ENCODE measurements at places on chromosomes 11 and 22.

DNA sequence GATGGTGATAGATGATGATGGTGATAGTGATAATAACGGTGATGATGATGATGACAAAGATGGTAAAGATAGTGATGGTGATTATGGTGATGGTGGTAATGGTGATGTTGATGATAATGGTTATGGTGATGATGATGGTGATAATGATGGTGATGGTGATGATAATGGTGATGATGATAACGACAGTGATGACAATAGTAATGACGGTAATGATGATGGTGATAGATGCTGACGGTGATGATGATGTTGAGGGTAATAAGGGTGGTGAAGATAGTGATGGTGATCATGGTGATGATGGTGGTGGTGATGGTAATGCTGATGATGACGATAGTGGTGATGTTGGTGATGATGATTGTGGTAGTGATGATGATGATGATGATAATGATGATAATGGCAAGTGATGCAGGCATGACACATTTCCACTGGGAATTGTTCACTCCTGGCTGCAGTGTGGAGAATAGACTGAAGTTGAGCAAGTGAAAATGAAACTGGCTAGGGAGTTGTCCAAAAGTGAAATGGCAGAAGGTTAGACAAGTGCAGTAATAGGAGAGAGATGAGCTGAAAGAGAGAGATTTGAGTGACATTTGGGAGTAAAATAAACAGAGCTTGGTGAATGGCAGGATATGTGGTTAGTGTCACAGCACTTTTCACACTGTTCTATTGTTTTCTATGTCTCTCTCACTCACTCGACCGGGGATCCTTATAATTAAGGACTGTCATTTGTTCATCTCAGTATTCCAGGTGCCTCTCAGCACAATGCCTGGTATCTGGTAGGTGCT, 992.5 kb downstream of the OPCML start:
- DNase-seq = no peak

- no peak for DNase-seq
Observed at GRCh38 chr11:31001427-31001826, 368.1 kb downstream of the DCDC1 start.

DNA sequence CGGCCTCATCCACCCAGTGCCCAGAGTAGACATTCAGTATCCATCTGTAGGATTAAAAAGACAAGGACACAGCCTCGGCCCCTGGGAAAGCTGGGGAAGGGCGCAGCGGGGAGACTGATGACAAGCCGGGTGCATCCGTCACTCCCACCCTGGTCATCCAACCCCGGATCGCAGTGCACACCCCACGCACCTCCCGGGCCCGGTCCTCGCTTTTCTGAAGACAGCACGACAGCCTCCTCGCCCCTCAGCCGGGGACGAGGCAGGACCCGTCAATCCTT, 1.1 kb downstream of the FCHSD2 start:
- DNase-seq = no peak

DNA sequence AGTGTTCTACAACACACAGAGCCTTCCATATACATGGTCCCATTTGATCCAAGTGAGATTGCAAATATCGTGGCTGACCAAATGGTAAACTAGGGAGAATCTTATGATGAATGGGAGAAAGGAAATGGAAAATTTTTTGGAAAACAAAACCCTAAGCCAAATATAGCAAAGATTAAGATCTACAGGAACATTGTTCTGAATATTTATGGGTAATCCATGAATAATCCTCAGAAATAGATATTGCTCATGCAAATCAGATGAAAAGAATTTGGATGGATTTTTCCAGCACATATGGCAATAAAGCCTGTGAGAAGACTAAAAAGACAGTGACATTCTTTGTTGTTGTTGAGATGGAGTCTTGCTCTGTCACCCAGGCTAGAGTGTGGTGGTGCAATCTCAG, 21.7 kb upstream of the PRDM10 start:
- no peak for DNase-seq

DNA sequence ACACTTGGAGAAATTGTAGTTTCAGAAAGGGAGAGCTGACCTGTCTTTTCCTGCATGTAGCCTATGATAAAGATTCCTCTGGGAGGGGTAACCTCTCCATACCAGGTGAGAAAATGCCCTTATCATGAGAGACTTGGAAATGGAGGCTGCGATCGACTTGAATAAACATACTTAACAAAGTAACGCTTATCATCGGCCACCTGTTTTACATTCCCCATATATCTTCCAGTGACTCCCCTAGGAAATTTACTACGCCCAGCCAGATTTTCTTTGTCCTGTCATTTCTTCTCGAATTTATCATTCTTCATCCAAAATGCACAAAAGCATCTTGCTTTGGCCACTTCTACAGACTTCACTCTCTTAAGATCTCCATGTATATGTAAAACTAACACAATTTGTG, 143.5 kb downstream of the CCDC81 start:
- DNase-seq = no peak

DNA sequence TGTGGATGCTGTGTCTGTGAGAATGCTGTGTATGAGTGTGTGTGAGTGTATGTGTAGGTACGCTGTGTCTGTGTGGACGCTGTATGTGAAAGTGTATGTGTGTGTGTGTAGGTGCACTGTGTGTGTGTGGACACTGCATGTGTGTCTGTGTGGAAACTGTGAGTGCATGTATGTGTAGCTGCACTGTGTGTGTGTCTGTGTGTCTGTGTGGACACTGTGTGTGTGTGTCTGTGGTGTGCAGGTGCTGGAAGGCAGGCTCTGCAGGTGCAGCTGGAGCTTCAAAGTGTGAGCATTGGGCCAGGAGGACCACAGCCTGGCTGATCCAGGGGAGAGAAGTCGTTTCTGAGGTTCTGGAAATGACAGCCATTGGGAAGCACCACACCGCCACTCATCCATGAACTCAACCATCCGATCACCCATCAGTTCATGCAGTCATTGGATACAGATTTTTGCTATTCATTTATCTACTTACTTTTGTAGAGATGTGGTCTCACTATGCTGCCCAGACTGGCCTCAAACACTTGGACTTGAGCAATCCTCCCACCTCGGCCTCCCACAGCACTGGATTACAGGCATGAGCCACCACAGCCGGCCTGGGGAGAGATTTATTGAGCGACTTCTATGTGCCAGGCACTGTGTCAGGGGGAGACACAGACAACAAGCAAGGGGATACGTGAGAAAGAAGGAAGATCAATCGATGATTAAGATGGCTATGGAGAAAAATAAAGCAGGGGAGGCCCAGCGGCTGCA, 9.6 kb downstream of the TRPM5 start:
- no peak for DNase-seq

DNA sequence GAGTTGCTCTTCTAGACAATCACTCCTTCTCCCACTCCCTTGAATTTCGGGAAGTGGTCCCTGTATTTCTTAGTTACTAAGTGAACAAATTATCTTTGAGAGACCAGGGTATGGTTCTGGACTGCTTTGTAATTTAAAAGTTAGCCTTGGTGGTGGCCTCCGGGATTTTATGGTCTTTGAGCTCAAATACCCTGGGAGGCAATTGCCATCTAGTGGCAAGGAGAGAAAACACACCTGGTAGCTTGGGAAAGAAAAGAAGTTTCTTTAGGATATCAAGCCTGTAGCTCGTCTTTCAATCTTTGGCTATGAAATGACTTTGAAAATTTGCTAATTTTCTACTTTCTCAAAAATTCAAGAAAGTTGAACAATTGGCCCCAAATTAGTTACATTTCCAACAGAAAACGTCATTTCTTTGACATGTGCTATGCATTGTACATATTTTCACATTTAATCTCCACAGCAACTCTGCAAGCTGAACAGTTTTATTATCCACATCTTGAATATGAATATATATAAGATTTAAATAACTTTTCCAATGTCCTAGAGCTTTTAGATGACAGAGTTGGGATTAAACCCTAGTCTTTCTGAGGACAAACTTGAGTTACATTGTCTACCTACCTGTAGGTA, 39.1 kb downstream of the MMP27 start:
- no peak for DNase-seq

DNA sequence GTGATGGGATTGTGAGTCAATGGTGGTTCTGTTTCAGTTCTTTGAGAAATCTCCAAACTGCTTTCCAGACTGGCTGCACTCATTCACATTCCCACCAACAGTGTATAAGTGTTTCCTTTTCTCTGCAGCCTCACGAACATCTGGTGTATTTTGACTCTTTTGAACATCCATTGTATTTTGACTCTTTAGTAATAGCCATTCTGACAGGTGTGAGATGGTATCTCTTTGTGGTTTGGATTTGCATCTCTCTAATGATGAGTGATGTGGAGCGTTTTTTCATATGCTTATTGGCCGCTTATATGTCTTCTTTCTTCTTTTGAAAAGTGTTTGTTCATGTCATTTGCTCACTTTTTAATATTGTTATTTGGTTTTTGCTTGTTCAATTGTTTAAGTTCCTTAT, 19.4 kb downstream of the NELL1 start:
- no peak for DNase-seq

DNA sequence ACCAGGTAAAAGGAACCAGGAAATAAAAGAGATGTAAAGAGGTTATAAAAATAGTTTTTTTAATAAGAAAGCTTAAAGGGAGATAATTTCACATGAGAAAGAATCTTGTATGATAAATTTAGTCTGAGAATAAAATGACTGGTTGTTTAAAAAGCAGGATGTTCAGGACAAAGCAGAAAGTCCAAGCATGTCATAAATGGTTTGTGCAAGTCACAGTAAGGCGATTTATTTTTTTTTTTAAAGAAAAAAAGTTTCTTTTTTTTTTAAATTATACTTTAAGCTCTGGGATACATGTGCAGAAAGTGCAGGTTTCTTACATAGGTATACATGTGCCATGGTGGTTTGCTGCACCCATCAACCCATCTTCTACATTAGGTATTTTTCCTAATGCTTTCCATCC, 30.8 kb downstream of the GLYATL2 start:
- no peak for DNase-seq

DNA sequence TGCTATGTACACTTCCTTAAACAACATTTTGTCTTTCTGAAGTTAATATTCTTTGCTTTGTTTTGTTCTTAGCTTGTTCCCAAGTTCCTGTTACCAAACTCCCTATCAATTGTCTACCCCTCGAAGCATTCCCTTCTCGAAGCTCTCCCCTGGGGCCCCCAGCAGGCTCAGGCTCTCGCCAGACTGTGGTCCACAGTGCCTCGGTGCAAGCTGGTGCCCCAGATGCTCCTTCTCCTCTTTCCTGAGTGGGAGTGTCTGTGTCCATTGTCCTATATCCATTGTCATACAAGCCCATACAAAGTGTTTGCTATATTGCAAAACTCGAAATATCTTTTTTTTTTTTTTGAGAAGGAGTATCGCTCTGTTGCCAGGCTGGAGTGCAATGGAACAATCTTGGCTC, 51.7 kb upstream of the RTL6 start:
- no peak for DNase-seq

DNA sequence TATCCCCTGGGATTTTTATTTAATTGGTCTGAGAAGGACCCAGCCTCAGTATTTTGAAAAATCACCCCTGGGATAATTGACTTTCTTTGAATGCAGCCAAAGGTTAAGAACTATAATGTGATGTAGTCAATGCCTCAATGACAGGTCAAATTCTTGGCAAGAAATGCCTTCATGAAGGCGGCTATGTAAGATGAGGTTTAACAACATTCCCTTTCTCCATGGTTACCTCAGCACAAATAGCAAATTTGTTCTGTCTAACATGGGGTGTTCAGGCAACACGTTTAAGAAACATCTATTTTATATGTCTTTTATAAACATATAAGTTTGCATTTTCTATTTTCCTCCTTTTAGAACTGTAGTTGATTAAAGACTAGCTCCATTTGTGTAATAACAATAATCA, 5.3 kb downstream of the SLN start:
- DNase-seq = no peak

DNA sequence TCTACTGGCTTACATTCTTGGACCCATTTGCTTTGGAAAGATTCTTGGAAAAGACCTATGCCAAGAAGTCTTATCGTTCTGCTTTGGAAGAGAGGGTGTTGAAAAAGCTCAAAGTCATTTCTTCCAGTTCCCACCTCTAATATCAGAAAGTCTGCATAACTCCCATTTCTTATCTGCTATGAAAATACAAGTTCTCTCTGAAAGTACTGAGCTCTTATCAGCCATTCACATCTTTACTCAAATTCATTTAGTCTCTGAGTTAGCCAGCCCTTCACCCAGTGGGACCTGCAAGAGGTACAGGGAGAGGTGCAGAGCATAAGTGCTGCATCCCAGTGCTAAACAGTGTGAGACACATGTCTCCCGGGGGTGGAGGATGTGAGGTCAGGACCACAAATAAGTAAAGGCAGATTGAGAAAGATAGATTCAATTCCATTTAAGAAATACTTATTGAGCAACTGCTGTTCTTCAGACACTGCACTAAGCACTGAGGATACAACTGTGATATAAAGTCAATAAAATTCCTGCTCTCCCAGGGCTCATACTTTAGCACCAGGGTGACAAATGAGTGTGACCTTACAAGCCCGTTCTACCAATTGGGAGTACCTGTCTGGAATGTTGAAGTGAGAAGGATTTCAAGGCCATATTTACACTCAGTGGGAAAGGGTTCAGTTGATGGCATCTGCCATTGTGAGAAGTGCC, 76.7 kb downstream of the PISD start:
- no peak for DNase-seq

DNA sequence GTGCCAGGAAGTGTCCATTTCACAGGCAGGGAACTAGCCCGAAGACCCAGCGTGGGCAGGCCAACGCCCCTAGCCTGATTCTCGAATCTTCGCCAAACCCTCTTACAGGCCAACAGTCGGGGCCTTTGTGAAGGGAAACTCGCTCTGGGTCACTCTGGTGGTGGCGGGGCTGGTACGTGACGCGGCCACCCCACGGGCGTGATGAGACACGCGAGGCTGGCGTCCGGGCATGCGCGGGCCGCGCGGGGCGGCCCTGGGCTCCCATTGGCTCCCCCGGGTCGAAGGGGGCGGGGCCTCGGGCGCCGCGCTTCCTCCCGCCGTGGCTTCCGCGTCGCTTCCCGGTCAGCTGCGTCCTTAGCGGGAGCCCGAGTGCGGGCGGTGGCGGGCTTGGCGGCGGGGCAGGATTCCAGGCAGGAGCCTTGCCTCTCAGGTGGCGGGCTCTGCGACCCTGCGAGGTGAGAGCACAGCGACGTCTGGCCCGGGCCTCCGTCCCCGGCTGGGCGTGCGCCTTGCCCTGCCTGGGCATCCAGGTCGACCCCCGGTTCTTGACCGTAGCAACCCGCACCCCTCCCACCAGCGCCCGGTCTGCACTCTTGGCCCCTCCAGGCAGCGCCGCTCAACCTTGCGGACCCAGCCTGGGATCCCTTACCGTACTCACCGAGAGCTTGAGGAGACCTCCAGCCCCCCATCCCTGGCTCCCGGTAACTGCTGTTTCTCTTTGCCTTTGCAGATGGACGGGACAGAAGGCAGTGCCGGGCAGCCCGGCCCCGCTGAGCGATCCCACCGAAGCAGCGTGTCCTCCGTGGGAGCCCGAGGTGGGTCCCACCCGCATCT, at the start of gene FRMD8:
Gene FRMD8, plus strand, starts transcription at position 331 of the 834 bp plus-strand sequence. Its CDS starts 400 bp downstream, at position 731.
- peak; percentile 95 for DNase-seq

DNA sequence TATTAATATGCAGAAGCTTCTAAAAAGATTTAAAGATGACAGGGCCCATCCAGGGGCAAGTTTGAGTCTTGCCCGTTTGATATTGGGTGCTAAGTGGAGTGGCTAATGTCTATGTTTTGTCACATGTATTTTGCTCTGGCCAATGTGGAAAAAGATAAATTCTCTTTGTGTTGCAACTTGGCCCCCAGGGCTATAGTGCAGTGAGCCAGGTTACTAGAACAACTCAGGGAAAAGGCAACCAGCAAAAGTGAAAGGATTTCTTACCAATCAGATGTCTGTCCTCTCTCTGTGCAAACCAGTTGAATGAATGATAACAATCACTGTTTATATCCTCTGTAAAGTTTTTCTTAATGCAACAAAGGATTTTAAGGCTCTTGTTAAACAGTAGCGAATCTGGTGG, 4.6 kb upstream of the CLNS1A start:
- no peak for DNase-seq

- no peak for DNase-seq
Observed at GRCh38 chr11:134098566-134099184, 29.8 kb downstream of the JAM3 start.
